ENCODE measurements at places on chromosomes 13 and 19. TPM values are rescaled to one million over a fixed set of nuclear protein-coding genes. Genes with fewer than 3 reads are reported as not detected.

DNA sequence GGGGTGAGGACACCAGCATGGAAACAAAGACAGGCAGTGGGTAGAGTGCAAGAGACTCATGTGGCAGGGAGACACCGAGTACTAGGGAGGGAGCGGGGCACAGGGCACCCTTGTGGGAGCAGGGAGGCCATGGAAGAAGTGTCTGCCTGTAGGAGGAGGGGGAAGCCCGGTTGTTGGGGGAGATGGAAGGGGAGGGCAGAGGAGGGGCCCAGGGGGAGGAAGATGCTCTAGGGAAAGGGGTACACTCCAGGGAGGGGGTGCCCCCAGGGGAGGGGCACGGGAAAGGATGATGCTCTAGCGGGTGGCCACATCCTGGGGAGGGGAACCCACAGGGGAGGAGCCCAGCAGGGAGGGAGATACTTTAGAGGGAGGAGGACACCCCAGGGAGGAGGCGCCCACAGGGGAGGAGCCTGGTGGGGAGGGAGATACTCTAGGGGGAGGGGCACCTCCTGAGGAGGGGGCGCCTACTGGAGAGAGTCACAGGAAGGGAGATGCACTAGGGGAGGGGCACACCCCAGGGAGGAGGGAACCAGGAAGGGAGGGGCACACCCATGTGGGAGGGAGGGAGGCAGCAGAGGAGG is 24.9 kb downstream of the CPAMD8 start:
- DNase-seq, result no peak

- DNase-seq, result no peak
These were observed 188.5 kb downstream of the FOXO1 start for GRCh38 chr13:40477623-40478608.

GRCh38 chr13:24271601-24272451 is 37.6 kb upstream of the C1QTNF9 start:
- DNase-seq, result peak; percentile 47

GRCh38 chr19:28541602-28542393 is 671.2 kb downstream of the UQCRFS1 start:
- DNase-seq, result no peak

DNA sequence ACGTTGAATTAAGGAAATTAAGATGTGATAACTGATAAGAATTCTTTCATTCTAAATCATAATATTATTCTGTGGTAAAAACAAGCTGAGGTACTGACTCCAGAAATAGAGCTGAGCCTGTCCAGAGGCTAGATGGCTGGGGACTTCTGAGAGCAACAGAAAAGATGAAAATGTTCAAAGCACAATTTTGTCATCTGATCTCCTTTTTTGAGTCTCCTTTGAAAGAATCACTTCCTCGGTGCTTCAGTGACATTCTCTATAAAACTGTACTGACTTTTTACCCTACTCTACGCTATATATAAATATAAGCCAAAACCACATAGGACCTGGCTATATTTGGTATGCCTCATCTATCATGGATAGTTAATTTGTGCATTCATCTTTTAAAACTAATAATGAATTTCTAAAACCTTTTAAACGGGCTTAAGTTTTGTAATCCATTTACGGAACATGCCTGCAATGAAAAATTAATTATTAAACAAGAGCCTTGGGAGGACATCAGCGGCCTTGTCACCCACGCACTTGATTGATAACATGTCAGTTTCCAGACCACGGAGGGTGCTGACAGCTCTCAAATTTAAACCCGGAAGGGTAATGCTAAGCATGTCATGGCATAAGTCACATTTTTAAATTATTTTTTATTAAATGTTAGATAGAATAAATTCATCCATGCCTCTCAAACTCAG is 235.5 kb downstream of the PCDH9 start:
- DNase-seq, result no peak

DNA sequence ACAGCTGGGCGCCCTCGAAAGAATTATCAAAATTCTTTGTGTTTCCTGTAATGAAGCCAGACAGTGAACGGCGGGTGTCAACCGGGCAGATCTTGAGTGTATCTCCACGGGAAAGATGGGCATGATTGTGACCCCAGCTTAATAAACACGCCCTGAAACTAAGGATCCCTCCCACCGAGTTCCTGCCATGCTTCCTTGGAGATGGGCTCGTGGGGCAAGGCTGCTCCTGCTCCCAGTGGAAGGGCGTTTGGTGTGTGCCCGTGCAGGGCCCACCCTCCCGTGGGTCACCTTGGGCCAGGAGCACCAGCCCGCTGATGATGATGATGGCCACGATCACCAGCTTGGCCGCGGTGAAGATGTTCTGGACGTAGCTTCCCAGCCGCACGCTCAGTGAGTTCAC is 7.4 kb downstream of the SLC7A9 start:
- DNase-seq, result no peak

- no peak for DNase-seq
These were observed 1.5 kb downstream of the KCNN1 start for GRCh38 chr19:17968362-17968761.

- DNase-seq, result no peak
These were observed 21.2 kb downstream of the PRAM1 start for GRCh38 chr19:8481201-8481600.

GRCh38 chr13:99339736-99340397 is 32.7 kb upstream of the GPR183 start:
- DNase-seq, result no peak

- no peak for DNase-seq
These were observed 19.2 kb downstream of the MIER2 start for GRCh38 chr19:325173-325936.

GRCh38 chr19:11264452-11265176 is 2.3 kb upstream of the DOCK6 start:
- no peak for DNase-seq

- no peak for DNase-seq
These were observed 27.4 kb upstream of the SACS start for GRCh38 chr13:23460921-23461320.

DNA sequence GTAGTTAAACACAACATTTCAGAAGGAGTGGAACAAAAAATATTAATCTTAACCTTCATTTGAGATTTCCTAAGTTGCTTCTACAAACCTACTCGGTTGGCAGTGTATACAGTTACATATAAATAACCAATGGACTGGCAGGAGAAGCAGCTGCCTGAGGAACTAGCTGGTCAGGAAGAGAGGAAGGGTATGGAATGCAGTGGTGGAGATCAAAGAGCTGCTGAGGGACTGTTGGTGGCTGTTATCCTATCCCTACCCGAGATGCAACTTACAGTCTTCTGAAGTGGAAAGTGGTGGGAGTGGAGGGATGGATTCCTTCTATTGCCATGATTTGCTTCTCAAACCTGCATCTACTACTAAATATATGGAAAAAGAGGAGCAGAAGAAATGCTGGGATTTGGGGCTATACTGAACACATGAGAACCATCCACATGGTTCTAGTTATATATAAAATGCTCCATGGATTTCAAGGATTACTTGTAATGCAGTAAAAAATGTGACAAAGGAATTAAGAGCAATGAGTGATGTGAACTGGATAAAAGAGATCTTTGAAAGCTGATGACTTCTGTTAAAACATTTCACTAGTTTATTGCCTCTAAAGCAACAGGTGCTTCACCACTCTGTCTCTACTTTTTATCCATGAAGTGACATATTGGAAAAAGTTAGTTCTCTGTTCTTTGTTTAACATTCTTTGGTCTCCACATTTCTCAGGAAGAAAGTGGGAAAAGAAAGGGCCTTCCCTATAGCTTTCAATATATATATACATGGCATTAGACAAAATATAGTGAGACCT is 29.9 kb downstream of the MICU2 start:
- DNase-seq, result no peak

DNA sequence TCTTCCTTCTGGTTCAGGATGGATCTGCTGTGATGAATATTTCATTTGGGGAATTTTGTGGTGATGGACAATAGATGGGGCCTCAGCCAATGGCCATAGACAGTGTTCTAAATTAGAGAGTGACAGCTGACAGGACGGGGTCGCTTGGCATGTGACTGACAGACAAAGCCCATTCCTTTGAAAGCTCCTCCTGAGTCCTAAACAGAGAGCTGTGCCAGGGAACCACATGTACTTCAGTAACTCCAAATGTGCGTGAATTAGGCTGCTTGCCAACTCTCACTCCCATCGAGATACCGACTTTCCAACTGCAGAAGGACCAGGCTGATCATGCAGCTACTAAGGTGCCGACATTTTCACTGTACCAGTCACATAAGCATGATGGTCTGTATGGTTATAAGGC is 187.7 kb downstream of the SHISA2 start:
- no peak for DNase-seq

The NLRP4 gene
- not detected for total RNA-seq

The POLR2E gene
- 143 TPM for total RNA-seq

The SSC5D gene
- not detected for total RNA-seq

The FCAR gene
- total RNA-seq, result not detected

Data from SJSA1 (cell line).